GM10248 (cell line): ENCODE measurements at places on chromosomes 11 and 22.
A peak's percentile ranks its signal among the peaks of the same experiment; 100 is the strongest.

DNA sequence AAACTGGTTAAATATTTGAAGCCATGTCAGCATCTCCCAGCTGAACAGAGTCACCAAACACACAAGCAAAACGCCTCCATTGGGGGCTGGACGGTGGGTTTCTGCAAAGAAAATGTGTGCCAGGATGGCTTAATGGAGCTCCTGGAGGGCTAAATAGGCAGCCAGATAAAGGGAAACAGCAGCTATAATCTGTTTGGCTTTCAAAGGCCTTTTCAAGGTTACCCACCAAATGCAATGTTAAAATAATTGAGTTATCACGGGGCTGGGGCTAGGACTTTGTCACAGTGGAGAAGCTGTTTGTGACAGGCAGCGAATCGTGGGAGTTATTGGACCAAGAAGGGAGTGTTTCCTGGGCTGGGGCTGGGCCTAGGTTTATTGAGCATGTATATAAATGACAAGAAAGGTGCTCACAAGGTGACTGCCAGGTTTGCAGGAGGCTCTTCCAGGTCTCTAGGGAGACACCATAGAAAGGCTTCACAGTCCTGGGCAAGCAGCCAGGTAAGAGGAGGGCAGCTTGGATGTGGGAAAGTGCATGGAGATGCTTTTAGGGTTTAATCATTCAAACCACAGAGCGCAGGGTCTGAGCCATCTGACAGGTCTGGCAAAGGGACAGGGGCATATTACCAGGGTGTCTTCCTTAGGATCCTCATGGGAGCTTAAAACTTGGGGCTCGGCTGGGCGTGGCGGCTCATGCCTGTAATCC lies 28.3 kb downstream of the GRIK4 start:
- DNase-seq: no peak

GRCh38 chr11:133718238-133718637 lies 127.1 kb downstream of the SPATA19 start:
- no peak for DNase-seq

DNA sequence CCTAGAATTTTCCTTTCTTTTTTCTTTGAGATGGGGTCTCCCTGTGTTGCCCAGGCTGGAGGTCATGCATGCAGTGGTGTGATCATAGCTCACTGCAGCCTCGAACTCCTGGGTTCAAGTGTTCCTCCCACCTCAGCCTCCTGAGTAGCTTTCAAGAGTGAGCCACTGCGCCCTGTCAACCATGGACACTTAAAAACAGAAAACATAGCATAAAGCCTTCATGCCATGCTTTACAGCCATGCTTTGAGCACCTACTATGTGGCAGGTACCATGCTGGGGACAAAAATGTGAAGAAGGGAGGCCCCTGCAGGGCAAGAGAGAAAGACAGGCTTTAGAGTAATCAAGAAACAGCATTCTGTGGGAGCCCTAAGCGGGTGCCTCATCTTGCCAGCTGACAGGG lies 13.7 kb upstream of the GNB1L start:
- DNase-seq: no peak

DNA sequence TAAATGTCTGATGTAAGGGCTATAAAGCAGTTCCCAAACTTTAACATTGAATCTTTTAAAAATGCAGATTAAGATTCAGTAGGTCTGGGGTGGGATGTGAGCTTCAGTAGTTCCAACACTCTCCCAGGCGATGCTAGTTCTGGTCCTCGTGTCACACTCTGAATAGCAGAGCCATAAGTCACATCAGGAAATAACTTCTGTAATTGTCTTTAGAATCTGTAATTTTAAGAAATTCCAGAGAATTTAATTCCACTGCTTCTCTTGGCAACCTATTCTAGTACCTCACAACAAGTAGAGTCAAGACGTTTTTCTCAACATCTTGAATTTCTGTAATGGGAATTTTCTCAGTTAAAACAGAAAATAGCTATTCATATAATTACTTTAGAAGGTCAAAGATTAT lies 223.1 kb downstream of the TMEM135 start:
- no peak for DNase-seq

GRCh38 chr22:38255697-38256096 lies 17.1 kb downstream of the TMEM184B start:
- no peak for DNase-seq

DNA sequence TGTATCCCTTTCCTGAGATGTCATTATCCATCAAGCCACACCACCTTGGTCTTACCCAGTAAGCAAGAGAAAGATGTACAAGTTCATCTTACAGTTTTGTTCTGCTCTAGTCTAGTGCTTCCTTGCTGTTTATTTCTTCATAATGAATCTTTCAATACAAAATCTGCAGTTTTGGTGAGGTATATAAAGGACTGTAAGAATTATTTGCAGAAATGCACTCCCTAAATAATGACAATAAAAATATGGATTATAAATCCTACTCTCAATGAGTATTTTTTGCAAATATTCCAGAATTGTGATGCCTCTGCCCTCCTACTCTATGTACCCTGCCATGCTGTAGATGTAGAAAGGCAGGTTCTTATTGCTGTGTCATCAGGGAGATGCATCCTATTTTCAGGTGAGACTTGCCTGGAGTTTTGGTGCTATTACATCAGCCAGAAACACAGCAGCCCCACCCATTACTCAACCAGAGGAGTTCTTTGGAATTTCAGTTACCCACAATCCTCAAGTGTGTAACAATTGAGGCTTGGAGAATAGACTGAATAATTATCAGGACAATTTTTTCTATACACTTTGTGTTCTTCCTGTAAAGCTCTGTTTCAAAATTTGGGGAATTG lies at the start of gene OR10S1:
OR10S1 (minus strand) TSS at position 51 of the 617 bp plus-strand sequence. CDS start 117 bp downstream, outside the sequence.
- no peak for DNase-seq

- DNase-seq: no peak
These were observed 1.2 kb downstream of the PDGFB start for GRCh38 chr22:39243439-39244135.

DNA sequence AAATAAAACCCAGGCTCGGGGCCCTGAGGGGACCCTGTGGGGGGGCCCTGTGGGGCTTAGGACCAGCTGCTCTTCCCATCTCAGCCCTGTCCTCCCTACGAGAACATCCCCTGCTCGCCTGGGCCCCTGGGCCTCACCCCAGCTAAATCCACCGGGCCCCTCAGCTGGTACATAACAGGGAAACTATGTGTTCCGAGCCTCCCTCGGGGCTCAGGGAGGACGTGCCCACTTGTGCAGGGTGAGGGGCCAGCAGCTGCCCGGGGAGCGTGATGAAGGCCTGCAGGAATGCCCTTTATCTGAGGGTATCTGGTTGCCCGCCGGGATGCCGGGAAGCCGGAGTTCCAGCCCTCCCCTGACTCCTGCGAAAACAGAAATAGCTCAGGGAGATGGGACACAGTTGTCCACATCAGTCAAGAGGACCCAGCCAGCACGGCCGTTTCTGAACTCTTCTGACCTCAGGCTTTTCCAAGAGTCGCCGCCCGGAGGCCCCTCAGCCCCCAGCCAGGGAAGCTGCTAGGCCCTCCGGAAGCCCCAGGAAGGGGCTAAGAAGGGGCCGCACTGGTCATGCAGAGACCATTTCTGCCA lies 20.6 kb downstream of the MRPL23 start:
- DNase-seq: no peak

DNA sequence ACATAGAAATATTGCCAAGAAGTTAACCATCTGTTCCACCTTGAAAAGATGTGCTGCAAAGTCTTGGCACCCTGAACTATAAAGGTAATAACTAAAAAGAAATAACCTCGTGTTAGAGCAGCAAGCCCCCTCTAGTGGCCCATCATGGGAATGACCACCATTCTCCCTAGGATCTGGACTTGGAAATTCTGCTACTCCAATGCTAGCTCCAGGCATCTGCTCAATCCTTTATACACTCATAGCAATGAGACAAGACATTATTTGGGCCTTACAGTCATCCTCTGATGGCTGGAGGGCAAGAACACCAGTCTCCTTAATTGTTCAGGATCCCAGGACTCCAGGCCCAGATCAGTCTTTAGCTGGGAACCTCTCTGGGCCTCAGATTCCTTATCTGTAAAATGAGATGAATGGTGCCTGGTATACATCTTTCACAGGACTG lies 76.0 kb downstream of the CWC15 start:
- peak; percentile 42 for DNase-seq

DNA sequence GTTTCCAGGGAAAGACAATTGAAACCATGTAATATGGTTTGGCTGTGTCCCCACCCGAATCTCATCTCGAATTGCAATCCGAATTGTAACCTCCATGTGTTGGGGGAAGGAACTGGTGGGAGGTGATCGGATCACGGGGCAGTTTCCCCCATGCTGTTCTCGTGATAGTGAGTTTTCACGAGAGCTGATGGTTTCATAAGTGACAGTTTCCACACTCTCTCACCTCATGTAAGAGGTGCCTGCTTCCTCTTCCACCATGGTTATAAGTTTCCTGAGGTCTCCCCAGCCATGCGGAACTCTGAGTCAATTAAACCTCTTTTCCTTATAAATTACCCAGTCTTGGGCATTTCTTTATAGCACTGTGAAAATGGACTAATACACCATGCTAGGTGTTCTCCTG lies 148.3 kb upstream of the CADM1 start:
- no peak for DNase-seq

DNA sequence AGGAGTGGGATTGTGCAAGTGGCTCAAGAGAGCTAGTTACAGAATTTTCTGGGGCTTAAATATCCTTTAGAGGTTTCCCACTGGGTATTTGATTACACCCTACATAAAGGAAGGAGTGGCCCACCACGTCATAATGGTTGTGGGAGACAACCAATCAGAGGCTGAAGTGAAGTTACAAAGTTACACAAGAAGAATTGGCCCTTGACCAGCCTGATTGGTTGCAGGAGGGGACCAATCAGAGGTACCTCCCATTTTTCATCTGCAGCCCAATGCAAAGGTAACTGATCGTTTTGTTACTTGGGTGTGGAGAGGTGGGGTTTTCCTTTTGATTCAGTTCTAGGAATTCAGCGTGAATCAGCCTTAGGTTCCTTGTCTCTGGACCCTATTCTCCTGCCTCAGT lies 430.5 kb upstream of the FAT3 start:
- DNase-seq: no peak

GRCh38 chr11:7642747-7643146 lies 30.6 kb downstream of the CYB5R2 start:
- no peak for DNase-seq
